ENCODE measurements at places on chromosomes 16 and 17. TPM values are rescaled to one million over a fixed set of nuclear protein-coding genes. Genes with fewer than 3 reads are reported as not detected.

The PDILT gene
- total RNA-seq: not detected

The CCL3 gene
- total RNA-seq: not detected

The KRTAP4-7 gene
- not detected for total RNA-seq

The SRSF1 gene
- total RNA-seq: 537 TPM

The ZG16B gene
- total RNA-seq: 0.29 TPM

The PLA2G10 gene
- total RNA-seq: not detected

The PRDM7 gene
- not detected for total RNA-seq

The SLC12A3 gene
- not detected for total RNA-seq

The EPX gene
- total RNA-seq: not detected
